ENCODE measurements at places on chromosomes 12 and 14.
A peak's percentile ranks its signal among the peaks of the same experiment; 100 is the strongest.

- DNase-seq: no peak
These were observed 568 bp upstream of the SIVA1 start for GRCh38 chr14:104752423-104752734.

- DNase-seq: no peak
These were observed 4.7 kb upstream of the FAM234B start for GRCh38 chr12:13039328-13039956.

GRCh38 chr12:25376407-25376806 is 125.7 kb upstream of the KRAS start:
- DNase-seq: no peak

- peak; percentile 10 for DNase-seq
These were observed 46.9 kb upstream of the NOS1 start for GRCh38 chr12:117408161-117408791.

DNA sequence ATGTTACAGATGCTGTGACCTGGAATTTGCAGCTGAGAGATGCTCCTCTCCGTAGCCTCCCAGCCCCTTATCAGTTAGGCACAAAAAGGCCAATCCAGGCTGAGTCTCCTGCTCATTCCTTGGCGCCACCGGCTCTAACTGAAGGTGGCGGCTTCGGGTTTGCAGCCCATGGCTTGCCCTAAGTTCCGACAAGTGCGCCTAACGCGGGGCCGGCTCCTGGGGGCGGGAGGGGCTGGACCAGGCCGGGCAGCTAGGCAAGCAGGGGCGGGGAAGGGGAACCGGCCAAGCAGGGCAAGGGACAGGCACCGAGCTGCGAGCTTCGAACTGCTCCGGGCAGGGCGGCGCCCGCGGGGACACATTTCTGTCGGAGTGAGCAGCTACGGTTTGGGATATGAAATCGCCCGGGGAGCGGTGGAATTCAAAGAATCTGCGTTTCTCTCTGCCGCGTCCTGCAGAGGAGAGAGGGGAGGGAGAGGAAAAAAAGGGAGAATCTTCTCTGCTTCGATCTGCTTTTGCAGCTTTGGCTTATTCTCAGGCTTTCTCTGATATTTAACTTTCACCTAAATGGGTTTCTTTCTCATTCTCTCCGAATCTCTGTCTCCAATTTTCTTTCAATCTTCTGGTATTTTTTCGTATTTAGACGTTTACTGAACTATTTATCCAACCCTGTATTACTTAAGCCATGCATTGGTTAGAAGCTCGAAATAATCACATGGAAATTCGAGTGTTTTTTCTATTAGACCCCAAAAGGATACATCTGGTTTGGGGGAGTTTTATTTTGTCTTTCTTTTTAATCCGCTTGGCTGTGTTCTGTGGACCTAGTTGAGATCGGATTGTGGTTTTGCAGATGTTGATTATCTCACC is 1.6 kb upstream of the HOXC12 start:
- DNase-seq: no peak

DNA sequence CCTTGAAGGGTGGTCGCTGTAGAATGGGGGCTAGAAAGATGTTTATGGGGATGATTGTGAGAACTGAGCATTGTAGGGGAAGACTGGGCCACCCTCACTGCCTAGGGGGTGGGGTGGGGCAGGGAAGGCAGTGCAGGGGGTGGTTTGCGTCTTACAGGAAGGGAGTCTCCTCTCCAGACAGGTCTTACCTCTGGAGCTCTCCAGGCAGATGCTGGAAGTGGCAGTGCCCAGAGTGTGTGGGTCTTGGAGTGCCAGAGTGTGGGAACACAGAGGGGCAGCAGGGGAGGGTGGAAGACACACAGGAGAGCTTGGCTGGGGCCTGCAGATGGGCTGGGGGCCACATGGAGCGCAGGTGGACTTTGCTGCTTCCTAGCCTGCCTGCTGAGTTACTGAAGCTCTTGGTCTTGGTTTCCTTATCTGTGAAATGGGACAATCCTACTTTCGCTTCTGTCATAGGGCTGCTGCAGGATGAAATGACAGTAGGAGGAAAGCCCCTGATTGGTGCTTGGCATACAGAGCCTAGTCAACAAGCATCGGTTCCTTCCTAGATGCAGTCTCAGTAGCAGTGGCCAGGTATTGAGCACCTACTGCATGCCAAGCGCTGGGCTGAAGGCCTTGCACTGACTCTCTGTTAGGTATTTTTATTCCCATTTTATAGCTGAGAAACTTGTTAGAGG is 118.3 kb downstream of the SLC25A47 start:
- DNase-seq: no peak

GRCh38 chr14:99050309-99050708 is 221.7 kb downstream of the BCL11B start:
- DNase-seq: no peak

- DNase-seq: no peak
These were observed 100.3 kb upstream of the FAR2 start for GRCh38 chr12:29048787-29049186.

GRCh38 chr12:59717436-59717835 is 121.6 kb downstream of the SLC16A7 start:
- DNase-seq: no peak

DNA sequence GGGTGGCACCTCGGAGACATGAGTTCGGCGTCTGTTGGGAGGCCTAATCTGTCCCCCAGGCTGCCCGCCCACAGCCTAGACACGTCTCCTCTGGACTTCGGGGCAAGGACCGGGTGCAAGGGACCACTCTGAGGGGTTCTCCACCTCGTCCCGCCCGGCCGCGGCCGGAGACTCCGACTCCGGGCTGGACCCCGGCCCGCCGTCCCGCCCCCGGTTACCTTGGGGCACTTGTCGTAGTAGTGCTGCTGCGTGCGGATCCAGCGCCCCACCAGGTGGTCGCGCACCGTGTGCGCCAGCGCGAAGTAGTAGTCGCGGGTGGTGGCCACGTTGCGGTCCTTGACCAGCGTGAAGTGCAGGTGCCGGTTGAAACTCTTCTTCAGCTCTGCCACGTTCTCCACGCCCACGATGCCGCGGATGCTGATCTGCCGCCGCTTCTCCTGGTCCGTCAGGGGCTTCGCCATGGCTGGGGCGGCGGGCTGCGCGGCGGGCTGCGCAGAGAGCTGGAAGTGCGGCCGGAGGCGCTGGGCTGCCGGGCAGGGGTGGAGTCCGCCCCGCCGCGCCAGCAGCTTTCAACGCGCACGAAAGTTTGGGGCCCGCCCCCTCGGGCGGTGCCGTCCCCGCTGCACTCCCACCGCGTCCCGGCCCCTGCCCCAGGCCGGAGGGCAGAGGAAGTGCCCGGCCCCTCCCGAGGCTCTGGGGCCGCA is at the start of gene PYGL:
Gene PYGL, minus strand, starts transcription at position 541 of the 704 bp plus-strand sequence. Its CDS starts 80 bp downstream, at position 461.
- DNase-seq: peak; percentile 32

GRCh38 chr12:131920157-131920508 is 8.9 kb upstream of the PUS1 start:
- no peak for DNase-seq

DNA sequence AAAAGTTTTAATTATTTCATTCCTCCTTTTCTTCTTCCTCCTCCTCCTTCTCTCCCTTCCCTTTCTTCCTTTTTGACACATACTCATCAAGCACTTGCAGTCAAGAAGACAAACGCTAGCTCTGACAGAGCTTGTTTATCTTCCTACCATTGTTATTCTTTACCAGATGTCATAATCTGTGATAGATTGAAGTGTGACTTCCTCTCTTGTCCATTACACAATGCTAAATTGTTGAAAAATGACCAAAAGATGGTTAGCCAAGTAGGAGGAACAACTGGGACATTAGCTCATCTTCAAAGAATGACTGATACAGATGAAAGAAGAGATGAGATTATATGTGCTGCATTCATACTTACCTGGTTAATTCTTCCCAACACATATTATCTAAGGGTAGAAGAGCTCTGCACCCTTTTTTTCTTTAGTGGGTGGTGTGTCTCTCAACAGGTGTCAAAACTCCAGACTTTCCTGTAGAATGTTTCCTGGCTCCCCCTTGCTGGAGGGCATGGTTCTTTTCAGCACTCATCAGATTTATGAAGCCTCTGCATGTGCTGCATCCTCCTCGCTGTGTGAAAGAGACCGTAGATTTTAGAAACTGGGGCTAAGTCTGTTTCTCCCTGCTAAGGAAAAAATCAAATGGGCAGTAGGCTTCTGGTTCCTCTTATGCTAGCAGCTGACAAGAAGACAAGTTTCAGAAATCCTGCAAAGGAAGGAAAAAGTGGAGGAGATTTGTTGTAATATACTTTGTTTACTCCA is 147.1 kb downstream of the TMX1 start:
- DNase-seq: no peak

DNA sequence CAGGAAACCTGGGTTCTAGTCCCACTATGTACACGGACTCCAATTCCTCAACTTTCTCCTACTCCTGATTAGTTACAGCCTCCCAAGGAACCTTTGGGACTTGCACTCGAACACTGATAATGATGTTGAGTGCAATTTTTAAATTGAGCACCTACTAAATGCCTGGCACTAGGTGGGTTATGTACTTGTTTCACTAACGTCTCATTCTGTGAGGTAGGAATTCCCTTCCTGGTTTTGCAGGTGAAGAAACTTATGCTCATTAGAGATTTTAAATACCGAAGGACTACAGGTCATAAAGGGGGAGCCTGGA is 536 bp downstream of the PARPBP start:
- DNase-seq: no peak

GRCh38 chr12:62123721-62124203 is 136.4 kb upstream of the USP15 start:
- DNase-seq: peak; percentile 81

GRCh38 chr12:96343347-96343954 is 56.8 kb downstream of the CDK17 start:
- DNase-seq: no peak

- DNase-seq: peak; percentile 38
These were observed 49.8 kb upstream of the USP15 start for GRCh38 chr12:62210422-62210821.

All from posterior cingulate gyrus (tissue), 11 donors.